ENCODE measurements at places on chromosomes 12 and 14.

- no peak for DNase-seq
Observed at GRCh38 chr14:52901357-52901980, 49.4 kb downstream of the FERMT2 start.

GRCh38 chr14:38991299-38991698, 111.7 kb downstream of the SEC23A start:
- DNase-seq, result no peak

DNA sequence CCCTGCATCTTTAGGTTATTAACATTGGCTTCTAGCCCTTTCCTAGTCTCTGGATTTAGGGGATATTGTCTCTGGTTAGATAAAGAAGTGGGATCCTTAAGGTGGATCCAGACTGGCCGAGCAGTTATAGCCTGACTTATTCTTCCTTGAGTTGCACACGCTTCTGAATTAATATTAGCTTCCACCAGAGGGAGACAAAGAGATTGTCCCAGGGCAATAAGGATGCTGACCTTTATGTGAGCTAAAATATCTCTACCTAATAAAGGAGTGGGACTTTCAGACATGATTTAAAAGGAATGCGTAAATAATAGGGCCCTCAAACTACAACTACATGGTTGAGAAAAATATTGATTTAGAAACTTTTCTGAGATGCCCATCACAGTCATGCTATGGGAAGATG, 139.7 kb downstream of the SLCO1B3 start:
- no peak for DNase-seq

DNA sequence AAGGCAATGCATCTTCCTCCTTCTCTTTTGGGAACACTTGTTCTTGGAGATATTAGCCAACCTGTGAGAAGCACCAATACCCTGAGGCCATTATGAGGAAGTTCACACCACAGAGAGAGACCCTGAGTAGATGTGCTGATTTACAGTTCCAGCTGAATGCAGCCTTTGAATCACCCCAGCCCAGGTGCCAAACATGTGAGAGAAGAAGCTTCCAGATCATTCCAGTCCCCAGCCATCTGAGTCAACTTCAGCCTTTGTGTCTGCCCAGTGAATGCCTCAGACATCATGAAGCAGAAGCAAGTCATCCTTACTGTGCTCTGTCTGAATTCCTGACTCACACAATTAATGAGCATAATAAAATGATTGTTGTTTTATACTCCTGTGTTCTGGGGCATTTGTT, 25.1 kb downstream of the C12orf42 start:
- no peak for DNase-seq

Data from NCI-H187 treated with DMSO at 0.1 percent for 48 hours (cell line).